ENCODE measurements at places on chromosomes 3 and 15. TPM values are rescaled to one million over a fixed set of nuclear protein-coding genes. Genes with fewer than 3 reads are reported as not detected.

- DNase-seq = no peak
Measured at GRCh38 chr3:101377796-101378195, 57.4 kb upstream of the IMPG2 start.

The CHL1 gene
- 0.06 TPM for total RNA-seq

- no peak for DNase-seq
Measured at GRCh38 chr3:23798456-23798855, 7.3 kb upstream of the UBE2E1 start.

DNA sequence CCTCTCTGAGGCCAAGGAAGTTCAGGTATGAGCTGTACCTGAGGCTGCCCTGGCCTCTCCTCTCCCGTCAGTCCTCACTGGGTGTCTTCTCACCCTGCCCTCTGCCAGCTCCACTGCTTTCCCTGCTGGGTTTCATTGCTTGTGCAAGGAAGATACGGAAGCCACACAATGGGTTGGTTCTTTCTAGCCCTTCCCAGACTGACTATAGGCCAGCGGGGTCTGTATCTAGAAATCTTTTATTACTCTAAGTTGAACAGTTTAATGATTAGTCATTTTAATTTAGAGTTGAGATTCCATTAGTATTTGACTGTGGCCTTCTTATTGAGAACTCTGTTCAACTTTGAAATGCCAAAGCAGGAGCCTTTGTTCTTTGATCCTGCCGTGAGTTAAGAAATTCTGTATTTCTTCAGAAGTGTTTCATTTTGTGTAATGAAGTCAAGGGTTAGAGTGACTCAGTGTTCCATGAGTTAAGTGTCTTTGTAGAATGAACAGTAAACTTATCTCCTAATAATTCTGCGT lies 16.2 kb downstream of the C3orf62 start:
- DNase-seq = no peak

DNA sequence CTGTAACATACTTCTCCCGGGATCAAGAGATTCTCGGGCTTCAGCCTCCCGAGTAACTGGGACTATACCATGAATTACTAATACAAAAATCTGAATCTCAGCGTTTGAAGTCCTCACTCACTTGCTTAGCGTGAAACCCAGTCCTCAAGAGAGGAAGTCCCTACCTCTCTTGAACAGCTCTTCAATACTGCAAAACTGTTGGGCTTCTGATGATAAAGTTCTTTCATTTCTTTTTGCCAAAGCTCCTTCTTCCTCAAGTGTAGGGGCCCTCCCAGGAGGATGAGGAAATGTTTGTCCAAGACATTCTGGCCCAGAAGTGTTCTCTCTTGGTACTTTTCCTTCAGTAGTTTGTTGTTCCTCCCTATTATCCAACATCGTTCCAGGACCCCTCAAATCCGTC lies 48.5 kb downstream of the FMN1 start:
- no peak for DNase-seq

The KBTBD12 gene
- not detected for total RNA-seq

DNA sequence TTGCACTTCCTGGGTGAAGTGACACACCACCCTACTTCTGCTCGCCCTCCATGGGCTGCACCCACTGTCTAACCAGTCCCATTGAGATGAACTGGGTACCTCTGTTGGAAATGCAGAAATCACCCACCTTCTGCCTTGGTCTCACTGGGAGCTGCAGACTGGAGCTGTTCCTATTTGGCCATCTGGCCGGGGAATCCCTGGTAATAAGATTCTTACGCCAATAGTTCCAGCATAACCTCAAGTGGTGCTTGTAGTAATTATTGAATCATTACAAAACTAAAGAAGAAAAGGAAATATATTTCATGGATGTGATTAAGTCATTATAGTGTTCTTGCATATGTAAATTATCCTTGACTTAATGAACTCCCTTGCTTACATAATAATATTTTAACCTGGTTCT lies 841.9 kb downstream of the CADM2 start:
- DNase-seq = no peak

The IGF2BP2 gene
- total RNA-seq = 0.58 TPM

GRCh38 chr3:41188306-41188705 lies 11.0 kb upstream of the CTNNB1 start:
- DNase-seq = no peak

The ARL14 gene
- total RNA-seq = not detected

GRCh38 chr15:63752979-63753378 lies 80.8 kb downstream of the HERC1 start:
- no peak for DNase-seq

DNA sequence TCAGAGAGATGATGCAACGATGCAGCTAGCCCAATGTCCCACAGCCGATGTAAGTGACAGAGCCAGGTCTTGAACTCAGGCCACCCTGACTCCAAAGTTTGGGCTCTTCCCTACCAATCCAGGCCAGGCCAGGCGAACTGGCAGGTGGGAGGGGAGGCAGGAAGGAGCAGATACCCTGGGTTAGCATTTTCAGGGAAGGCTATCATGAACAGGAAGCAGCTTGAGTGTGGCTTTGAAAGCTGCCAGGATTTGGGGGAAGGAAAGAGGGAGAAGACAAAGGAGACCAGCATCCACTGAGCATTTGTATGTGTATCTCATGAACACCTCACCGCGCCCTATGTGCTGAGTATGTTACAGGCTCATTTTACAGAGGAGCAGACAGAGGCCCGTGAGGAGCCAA lies 38.8 kb downstream of the LMCD1 start:
- no peak for DNase-seq

GRCh38 chr3:50459785-50460184 lies 43.6 kb downstream of the CACNA2D2 start:
- DNase-seq = no peak

DNA sequence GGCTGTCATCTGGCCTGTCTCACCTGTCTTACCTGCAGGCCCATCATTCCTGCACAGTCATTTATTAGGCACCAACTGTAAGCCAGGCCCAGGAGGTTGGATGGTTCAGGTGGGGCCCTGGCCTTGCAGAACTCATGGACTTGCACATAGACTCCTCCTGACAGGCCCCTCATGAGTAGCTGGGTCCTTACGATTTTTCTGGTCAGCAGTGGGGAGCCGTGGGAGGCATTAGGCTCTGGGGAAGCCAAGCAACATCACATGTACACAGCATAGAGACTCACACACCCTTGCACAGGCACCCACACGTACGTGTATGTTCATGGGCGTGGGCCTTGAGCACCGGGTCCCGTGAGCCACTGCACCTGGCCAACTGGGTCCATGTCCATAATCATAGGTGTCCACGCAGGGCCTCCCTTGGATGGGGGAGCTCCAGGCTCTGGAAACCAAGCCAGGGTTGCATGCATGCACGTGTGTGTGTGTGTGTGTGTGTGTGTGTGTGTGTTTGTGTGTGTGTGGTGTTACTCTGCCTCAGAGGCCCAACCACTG lies 20.3 kb downstream of the CISH start:
- DNase-seq = no peak

- DNase-seq = peak; percentile 11
Measured at GRCh38 chr3:190566043-190566933, 52.4 kb downstream of the IL1RAP start.

DNA sequence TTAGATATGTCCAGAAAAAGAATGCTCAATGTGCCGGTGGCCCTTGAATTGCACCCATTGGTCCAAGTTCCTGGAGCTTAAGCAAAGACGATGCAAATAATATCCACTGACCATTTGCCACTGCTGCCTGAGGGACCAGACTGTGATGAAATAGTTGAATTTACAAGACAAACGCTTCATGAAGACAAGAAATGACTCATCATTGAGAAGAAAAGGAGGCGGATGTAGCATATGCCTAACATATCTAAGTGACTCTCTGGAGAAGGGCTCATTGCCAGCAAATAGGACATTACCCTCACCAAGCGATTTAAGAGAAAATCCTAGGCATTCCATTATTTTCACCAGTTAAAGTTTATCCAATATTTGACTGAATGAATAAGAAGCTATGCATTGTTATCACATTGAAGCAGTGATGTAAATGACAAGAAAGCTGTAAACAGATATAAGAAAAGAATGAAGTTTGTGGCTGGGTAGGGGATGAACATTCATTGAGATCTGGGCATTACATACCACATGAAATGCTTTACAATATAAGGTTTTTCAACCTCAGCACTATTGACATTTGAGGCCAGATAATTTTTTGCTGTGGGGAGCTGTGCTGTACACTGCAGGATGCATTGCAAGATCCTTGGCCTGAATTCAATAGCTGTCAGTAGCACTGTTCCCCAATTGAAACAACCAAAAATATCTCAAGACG lies 48.9 kb upstream of the CPNE4 start:
- no peak for DNase-seq

DNA sequence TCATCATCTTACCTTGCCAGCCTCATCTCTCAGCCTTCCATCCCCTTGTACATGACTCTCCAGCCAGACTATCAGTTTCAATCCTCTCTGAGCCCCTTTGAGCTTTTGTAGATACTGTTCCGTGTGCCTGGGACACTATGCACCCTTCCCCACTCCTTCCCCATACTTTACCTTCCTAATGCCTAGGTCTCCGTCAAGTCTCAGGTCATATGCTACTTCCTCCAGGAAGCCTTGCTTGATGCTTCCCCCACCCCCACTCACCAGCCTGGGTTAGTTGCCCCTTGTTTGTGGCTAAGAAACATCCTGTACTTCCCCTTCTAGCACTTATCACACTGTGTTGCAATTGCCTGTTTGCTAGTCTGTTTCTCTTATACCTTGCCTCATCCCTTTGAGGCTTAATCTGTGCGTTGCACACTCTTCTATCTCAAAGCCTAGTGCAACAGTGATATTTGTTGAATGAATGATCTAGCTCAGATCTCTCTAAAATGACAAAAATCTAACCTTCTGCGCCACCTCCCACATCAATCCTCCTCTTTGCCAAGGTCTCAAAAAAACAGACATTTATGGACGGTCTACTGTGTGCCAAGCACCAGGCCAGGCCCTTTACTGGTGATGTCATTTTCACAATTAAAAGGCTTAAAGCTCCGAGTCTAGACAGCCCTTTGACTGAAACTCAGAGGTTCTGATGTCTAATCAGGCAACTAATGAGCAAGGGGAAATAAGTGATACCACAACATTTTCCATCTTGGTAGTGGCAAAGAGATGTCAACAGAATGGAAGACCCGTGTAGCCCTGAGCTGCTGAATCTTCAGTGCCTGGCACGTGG lies 6.5 kb upstream of the USP3 start:
- peak; percentile 77 for DNase-seq

The GAP43 gene
- total RNA-seq = not detected

- DNase-seq = no peak
Measured at GRCh38 chr15:57919754-57920153, 145.8 kb downstream of the ALDH1A2 start.

DNA sequence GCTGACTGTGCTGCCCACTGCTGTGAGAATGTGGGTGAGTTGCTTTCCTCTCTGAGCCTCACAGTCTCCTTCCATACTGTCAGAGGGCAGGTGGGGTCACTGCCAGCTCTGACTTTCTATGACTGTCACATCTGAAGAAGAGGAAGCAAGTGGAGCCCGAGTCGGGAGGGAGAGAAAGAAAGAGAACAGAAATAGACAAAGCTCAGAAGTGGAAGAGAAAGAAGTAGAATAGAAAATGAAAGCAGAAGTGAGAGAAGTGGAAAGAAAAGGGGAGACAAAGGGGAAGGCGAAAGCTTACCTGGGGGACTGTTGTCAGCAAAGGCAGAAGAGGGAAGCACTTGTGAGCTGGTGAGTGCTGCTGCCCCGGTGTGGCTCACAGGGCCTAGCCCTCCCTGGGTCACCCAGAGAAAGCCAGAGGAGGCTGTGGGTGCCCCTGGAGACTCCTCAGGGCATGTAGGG lies 57.9 kb downstream of the EPHB1 start:
- no peak for DNase-seq

- DNase-seq = no peak
Measured at GRCh38 chr15:95712785-95713184, 617.7 kb upstream of the NR2F2 start.

The GPR62 gene
- not detected for total RNA-seq

- no peak for DNase-seq
Measured at GRCh38 chr3:141849056-141849815, 27.2 kb upstream of the ATP1B3 start.

- no peak for DNase-seq
Measured at GRCh38 chr3:99823723-99824711, 6.4 kb downstream of the CMSS1 start.

The LYZL4 gene
- total RNA-seq = not detected

GRCh38 chr15:82136120-82136519 lies 90.3 kb upstream of the MEX3B start:
- DNase-seq = no peak

GRCh38 chr3:50347187-50347813 lies 1.8 kb upstream of the ZMYND10 start:
- DNase-seq = peak; percentile 62

DNA sequence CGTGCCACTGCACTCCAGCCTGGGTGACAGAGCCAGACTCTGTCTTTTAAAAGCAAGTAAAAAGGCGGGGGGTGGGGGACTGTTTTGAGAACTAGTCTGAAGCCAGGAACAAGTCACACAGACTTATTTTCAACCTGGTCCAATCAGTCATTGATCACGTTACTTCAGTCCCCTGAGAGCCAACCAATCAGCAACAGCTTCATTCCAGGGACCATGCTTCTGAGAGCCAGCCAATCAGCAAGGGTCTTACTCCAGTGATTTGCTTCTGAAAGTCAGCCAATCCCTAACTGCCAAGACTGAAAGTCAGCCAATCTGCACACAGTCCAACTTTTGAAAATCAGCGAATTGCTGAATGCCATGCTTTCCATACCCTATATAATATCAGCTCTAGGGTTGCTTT lies 48.6 kb upstream of the C15orf39 start:
- DNase-seq = no peak

The GRM7 gene
- total RNA-seq = not detected

DNA sequence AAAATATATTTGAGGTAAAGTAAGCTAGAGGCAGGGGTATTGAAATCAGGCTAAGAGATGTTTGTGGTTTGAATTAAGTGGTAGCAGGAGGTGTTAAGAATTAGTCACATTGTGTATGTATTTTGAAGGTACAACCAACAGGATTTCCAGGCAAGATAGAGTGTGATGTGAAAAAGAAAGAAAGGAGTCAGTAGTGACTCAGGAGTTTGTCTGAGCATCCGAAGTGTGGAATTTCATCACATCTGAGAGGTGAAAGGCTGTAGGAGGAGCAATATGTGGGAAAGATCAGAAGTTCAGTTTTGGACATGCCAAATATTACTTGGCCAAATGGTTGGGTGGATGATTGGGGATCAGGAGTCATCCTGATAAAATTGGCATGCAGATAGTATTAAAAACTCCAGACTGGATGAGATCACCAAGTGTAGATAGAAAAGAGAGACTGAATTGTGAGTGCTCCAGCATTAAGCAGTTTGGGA lies 32.1 kb upstream of the EBLN2 start:
- DNase-seq = no peak

Measured in T-cell (primary cell).